ENCODE measurements at places on chromosomes 7 and 10. TPM values are rescaled to one million over a fixed set of nuclear protein-coding genes. Genes with fewer than 3 reads are reported as not detected.

Gene PILRA
- 0.30 TPM for total RNA-seq

Gene COL28A1
- not detected for total RNA-seq

Gene CC2D2B
- not detected for total RNA-seq

Gene CASP7
- total RNA-seq = 29.7 TPM

Gene TRIM73
- total RNA-seq = 2.6 TPM

Gene UNCX
- not detected for total RNA-seq

Gene NYAP1
- 0.15 TPM for total RNA-seq

Gene POMZP3
- total RNA-seq = 15.8 TPM

Gene MYO1G
- 316 TPM for total RNA-seq

Gene SEMA3D
- not detected for total RNA-seq

Gene PPA1
- 376 TPM for total RNA-seq

Gene NEUROG3
- not detected for total RNA-seq

Gene TUBB8
- not detected for total RNA-seq
